ENCODE measurements at places on chromosomes 6 and 20. TPM values are rescaled to one million over a fixed set of nuclear protein-coding genes. Genes with fewer than 3 reads are reported as not detected.

CRISP3 gene
- 0.31 TPM for polyA plus RNA-seq

- DNase-seq, result peak; percentile 7
These were observed 149.4 kb upstream of the MLIP start for GRCh38 chr6:53961679-53962370.

- DNase-seq, result no peak
These were observed 142.5 kb downstream of the PREX1 start for GRCh38 chr20:48685300-48685699.

ALDH8A1 gene
- 32.3 TPM for polyA plus RNA-seq

SYNDIG1 gene
- polyA plus RNA-seq, result 7.5 TPM

GRCh38 chr6:122714059-122714458 lies 65.5 kb upstream of the FABP7 start:
- DNase-seq, result no peak

- no peak for DNase-seq
These were observed 58.3 kb upstream of the GGTLC1 start for GRCh38 chr20:24046888-24047287.

GRCh38 chr6:160791981-160792418 lies 90.0 kb downstream of the PLG start:
- DNase-seq, result no peak

GRCh38 chr6:14875481-14876063 lies 370.3 kb upstream of the JARID2 start:
- DNase-seq, result no peak

DNA sequence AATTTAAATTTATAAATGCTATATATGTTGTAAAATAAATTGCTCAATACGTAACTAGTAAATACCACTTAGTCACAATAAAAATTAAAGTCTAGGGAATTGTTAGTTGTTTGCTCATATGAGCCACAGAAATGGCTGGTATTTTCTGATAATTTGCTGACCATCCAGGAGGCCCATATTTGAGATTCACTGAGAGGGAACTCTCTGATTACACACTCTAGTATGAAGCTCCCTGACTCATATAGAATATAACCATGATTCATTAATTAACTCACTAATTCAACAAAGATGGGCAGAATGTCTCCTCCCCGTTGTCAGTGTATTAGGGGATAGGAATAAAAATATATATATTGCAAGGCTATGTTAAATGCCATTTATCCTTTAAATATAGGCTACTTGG lies 46.6 kb upstream of the TMEM30A start:
- DNase-seq, result no peak

HLA-DMB gene
- 75.3 TPM for polyA plus RNA-seq

GRCh38 chr20:62501801-62502495 lies 26.2 kb upstream of the GATA5 start:
- no peak for DNase-seq

DNA sequence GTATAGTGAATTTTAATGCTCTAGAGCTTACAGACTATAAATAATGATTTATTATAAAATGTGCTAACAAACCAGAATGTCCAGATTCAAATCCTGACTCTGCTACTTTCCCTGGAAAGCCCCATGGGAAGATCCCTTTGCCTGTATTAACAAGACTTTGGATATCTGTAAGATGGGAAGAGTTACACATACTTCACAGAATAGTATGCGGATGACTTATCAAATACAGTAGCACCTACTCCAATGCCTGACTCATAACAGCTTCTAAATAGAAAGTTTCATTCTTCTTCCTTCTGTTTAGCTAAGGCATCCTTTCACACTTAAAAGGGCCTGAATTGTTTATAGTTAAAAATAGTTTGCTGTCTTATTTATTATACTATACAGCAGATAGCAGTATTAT lies 166.3 kb downstream of the KCNQ5 start:
- DNase-seq, result no peak

CENPQ gene
- polyA plus RNA-seq, result 11.0 TPM

DNA sequence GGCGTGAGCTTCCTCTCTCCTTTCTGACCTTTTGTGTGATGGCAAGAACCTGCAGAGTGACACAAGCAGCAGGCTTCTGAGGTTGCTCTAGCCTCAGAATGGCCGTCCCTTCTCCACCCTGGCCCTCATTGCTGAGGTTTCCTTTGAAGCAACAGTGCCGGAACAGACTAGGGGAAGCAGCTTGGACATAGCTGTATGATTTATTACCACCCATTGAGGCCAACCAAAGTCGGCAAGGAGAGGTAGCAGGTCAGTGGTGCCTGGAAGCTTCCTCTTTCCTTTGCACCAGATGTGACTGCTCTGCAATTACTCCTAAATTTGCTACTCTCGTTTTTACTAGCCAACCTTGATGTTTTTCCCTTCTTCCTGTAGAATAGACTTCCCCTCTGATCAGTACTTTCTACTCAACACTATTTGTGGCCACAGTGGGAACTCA lies 31.4 kb downstream of the PTPN1 start:
- DNase-seq, result no peak

- DNase-seq, result no peak
These were observed 4.4 kb downstream of the CD83 start for GRCh38 chr6:14121936-14122344.

GRCh38 chr6:139728876-139729427 lies 354.5 kb upstream of the CITED2 start:
- no peak for DNase-seq

- no peak for DNase-seq
These were observed 186.0 kb downstream of the DTNBP1 start for GRCh38 chr6:15476631-15477380.

IPCEF1 gene
- 9.7 TPM for polyA plus RNA-seq

GRCh38 chr6:19835605-19836004 lies 1.6 kb upstream of the ID4 start:
- no peak for DNase-seq

- no peak for DNase-seq
These were observed 126.9 kb downstream of the LY86 start for GRCh38 chr6:6715465-6715864.

GRCh38 chr6:5522147-5522546 lies 260.8 kb downstream of the FARS2 start:
- DNase-seq, result no peak

GRCh38 chr20:20452254-20452676 lies 84.4 kb downstream of the INSM1 start:
- peak; percentile 30 for DNase-seq

Data from renal cortex interstitium (tissue), 15 donors.